ENCODE measurements at places on chromosomes 16 and 17. TPM values are rescaled to one million over a fixed set of nuclear protein-coding genes. Genes with fewer than 3 reads are reported as not detected.

The CHD9NB gene
- total RNA-seq = not detected

The CHST5 gene
- not detected for total RNA-seq

The HASPIN gene
- total RNA-seq = 0.38 TPM

The HOXB5 gene
- not detected for total RNA-seq
